DMS79 treated with DMSO at 0.1 percent for 48 hours (cell line): ENCODE measurements at places on chromosomes 3 and 15.

- peak; percentile 87 for DNase-seq
Observed at GRCh38 chr3:105365391-105366325, 1.1 kb upstream of the ALCAM start.

DNA sequence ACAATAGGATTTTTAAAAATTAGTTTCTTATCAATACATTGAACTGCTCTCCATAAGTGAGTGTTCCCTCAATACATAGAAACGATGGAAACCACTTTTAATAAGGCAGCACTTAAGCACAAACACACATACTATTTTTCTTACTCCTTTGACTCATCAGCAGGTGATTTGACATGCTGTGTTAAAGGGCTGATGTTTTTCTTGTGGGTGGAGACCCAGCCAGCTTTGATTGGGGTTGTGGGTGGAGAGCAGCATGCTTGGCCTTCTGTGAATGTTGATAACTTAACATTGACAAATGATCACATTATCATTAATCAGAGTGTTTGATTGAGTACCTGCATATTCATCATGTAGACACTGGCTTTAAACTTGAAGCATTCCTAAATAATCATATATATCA lies 223.0 kb upstream of the DPH6 start:
- DNase-seq = no peak

DNA sequence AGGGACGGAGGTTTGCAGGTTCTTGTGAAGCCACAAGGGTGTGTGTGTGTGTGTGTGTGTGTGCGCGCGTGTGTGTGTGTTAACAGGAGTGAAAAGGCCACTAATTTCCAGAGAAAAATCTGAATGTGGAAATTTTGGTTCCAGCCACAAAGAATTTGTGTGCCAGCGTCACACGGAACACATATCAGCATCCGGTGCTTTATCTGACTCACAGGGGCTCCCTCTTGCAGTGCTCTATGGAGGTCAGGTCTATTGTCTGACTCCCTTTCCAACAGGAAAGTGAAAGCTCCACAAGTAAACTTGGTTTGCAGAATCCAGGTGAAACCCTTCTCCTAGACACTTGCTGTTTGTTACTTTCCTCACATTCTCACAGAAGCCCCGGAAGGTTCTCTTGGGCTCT lies 6.2 kb downstream of the CLDN11 start:
- DNase-seq = no peak

DNA sequence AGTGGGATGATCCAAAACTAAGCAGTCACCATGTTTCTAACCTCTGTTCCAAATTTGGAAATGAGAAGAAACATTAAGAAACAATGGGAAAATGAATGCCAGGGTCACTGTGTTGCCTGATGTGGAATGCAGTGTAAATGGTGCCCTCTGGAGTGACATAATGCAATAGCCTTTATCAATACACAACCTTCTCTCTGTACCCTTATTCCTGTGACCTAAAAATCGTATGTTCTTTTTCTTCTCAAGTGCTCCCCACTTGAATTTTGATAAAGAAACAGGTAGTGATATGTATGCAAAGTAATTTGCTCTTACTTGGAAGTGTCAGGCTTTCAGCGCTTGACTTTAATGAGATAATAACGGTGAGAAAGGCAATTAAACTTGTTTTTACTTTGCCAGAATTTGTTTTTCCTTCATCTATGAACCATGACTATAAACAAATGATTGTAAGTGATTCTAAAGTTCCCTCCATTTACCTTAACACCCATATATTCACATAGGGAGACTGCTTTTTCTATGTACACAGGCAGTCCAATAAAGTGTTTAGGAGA lies 145.8 kb upstream of the THRB start:
- no peak for DNase-seq

GRCh38 chr3:14177580-14178246 lies 688 bp downstream of the XPC start:
- DNase-seq = no peak

GRCh38 chr3:142098964-142099363 lies 50.4 kb downstream of the TFDP2 start:
- no peak for DNase-seq

DNA sequence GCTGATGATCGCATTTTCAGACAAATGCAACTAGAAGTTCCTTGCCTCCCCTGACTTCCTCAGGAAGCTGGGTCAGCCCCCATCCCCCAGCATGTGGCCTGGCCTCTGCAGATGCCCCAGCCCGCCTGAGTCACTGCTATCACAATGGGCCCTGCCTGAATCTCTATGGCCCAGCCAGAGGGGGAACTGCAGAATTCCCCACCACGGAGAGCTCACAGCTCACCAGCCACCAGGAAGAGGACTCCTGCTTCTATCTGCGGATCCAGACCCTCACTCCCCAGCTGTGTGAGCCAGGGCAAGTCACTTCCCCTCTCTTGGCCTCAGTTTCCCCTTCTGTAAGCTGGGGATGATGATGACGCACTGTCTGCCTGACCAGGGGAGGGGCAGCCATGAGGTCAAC lies 6.9 kb downstream of the PLXND1 start:
- DNase-seq = no peak

DNA sequence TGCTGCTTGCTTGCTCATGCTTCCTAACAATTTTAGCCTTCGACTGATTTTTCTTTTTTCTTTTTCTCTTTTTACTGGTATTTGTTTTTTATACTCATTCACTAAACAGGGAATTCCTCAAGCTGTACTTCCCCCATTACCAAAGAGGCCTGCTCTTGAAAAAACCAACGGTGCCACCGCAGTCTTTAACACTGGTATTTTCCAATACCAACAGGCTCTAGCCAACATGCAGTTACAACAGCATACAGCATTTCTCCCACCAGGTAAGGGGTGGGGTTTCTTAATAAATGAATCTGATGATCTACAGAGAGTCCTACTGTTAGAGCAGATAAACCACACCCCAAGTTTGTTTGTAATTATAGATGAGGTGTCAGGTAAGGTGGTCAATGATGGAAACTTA lies 178.8 kb downstream of the MBNL1 start:
- DNase-seq = no peak

DNA sequence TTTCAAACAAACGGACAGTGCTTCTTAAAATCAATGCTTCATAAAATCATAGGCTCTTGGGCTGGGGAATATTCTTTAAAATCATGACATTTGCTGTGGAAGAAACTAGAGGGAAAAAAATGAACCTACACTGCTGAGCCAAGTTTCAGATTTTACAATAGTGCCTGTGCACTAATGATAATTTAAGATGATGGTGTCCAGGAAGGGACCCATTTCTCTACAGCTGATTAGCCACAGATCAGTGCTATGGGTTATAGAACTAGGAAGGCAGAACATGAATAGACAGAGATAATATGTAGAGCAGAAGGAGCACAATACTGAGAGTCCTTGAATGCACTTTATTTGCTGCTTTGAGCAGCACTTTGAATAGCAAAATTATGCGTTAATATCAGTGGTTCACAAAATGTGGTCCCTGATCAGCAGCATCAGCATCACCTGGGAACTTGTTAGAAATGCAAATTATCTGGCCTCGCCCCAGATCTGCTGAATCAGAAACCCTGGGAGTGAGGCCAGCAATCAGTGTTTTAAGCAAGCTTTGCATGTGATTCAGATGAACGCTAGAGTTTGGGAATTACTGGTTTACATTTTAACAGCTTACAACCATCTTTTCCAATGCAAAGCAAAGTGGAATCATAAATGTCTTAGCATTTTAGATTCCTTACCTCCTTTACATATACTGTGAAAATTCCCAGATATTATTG lies 135.8 kb upstream of the ANKRD28 start:
- peak; percentile 3 for DNase-seq

DNA sequence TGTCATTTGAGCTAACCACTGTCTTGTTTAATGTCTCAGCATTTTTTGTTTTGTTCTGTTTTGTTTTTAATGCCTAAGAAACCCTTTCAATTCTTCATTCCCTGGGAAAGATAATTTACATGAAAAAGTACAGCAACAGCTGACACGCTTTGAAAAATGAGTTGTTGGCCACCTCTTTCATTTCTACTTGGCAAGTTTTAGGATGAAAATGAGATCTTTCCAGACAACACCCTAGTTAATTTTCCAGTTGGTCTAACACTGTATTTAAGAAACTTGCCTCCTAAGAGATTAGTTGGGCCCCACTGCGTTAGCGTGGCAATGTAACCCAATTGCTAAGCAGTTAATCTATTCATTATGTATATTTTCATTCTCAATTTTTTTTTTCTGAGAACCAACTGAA lies 194.0 kb upstream of the LRRN1 start:
- no peak for DNase-seq

GRCh38 chr15:68821190-68821840 lies 620 bp upstream of the ANP32A start:
- DNase-seq = no peak

- no peak for DNase-seq
Observed at GRCh38 chr15:41025393-41025792, 72.1 kb downstream of the CHAC1 start.

DNA sequence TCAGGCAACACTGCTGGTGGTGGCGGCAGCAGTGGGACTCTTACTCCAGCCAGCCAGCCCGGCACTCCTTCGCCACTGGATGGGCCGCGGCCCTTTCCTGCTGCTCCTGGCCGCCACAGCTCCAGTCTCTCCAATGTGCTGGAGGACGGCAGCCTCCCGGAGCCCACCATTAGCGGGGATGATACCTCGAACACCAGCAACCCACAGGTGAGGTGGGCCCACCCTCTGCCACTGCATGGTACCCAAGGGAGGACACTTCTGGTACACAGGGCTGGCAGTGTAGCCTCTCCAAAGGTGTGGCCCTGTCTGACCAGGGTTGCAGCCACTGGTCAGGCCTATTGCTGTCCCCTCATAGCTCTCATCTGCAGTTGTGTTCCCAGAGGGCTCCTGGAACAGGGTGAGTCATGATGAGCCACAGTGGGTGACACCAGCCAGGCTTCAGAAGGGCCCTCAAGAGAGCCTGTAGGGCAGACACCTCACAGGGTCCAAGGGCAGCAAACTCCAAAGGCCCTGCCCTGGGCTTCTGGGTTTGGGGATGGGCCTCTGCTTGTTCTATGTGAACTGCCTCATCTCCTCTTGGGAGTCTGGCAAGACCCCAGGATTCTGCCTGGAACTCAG lies 20.8 kb downstream of the NBEAL2 start:
- no peak for DNase-seq

DNA sequence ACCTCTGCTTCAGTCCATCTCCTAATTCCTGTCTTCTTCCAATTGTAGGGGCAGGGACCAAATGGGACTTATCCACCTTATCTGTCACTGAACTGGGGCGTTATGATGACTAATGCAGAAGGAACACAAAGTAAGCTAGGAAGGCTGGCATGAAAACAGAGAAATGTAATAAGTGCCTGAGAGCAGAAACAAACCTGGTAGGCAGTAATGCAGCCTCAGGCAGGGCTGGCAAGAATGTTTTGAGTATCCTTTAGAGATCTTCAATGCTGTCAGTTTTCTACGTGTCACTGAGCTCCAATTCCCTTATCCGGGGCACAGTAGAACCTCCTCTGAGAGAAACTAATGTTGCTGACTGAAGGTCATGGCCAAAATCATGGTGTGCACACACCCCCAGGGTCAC lies 246.2 kb upstream of the TBL1XR1 start:
- DNase-seq = no peak

DNA sequence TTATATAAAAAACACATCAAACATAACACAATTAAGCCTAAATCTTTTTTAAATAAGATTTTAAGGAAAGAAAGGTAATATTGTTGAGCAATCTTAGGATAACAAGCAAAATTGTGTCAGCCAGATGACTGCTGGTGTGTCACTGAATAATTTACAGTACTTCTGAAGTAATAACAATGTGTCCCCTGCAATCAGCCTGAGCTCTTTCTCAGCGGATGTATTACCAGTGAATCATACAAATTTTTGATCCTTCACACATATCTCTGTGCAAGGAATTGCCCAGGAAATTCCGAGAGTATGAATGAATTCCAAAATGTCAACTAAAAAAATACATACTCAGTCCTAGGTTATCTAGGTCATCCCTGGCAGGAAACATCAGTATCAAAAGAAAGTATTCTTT lies 76.6 kb upstream of the PTX3 start:
- DNase-seq = no peak

GRCh38 chr15:48279608-48280007 lies 51.6 kb upstream of the DUT start:
- no peak for DNase-seq

DNA sequence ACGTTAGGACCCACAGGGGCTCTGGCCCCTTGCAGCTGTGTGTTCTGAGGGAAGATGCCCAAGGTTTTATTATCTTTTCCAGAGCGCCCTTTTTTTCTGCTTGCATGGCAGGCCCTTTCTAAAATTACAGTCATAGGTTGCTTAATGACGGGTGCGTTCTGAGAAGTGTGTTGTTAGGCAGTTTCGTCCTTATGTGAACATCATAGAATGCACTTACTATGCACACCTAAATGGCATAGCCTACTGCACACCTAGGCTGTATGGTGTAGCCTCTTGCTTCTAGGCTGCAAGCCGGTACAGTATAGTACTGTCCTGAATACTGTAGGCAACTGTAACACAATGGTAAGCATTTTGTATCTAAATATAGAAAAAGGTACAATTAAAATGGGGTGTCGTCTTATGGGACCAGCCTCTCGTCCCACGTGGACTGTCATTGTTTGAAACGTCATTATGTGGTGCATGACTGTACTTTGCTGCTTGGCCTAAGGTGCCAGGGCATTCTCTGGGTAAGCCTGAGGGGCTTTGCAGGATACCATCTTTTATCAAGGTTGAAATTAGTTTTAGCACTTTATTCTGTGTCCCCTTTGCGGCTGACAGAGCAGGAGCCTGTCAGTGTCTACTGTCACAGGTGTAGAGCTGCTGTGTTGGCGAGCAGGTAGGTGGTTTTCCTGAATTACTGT lies 10.9 kb downstream of the KLF13 start:
- DNase-seq = no peak

DNA sequence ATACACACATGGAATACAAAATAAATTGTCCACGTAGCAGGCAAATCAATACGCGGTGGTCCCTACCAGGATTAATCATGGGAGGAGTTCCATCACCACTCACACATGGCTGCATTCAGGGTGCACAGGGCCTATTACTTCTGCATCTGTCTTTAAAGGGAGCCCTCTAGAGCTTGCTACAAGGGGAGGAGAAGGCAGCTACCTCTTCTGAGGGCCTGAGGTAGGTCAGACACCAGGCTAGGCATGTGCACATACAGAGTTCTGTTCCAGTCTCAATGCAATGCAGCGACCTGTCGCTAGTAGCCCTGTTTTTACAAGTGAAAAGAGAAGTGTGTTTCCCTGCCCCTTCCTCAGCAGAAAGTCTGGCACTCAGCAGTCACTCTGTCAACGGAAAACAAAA lies 102.7 kb downstream of the ROBO2 start:
- no peak for DNase-seq

- no peak for DNase-seq
Observed at GRCh38 chr3:167209011-167209410, 171.1 kb downstream of the ZBBX start.
